ENCODE measurements at places on chromosomes 1 and 21.

GRCh38 chr1:171949316-171949715, 108.0 kb downstream of the DNM3 start:
- no peak for DNase-seq

GRCh38 chr1:97451944-97452343, 468.9 kb downstream of the DPYD start:
- DNase-seq, result no peak

DNA sequence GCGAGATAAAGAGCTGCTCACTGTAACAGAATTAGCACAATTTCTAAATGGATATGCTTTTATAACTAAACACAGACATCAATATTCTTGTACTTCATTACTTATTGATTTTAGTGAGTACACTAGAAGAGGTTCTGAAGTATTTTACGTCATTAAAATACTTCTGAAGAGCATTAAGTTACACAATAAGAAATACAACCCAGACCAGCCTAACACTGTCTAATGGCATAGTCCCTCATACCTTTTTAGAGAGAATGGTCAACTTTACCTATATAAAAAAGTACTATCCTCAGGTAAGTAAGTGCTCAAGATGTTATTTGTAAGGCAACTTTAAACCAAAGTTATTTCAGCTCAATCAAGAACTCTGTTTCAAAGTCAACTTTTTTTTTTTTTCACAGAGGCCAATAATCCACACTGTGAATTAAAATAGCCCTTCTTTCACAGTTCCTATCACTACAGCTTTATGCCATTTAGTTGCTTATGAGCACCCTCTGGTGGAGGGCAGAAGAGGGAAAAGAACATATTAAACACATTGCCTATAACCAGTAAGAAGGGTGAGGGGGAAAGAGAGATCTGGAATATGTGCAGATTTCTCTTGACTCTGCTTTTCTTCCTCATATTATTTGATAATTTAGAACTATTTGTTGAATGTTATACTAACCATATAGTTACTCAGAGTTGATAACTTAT, 182.1 kb upstream of the DMRTA2 start:
- DNase-seq, result peak; percentile 58

DNA sequence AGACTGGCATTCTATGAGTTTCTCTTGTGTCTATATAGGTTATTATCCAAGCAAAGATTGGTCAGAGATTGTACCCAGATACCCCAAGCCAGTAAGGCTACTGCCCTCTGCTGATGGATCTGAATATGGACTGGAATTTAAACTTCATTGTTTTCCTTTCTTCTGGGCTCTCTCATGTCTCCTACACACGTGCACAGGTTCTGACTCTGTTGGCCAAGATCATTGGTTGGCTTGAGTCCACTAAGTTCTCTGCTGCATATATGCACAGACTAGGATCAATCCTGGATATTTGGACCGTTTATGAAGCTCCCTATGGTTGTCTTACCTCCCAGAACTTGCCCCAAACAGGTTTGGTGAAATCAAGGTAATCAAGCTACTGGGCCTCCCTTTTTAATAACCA, 69.7 kb downstream of the CC2D1B start:
- DNase-seq, result peak; percentile 45

- peak; percentile 98 for DNase-seq
Measured at GRCh38 chr1:59393211-59394180, 96.6 kb downstream of the FGGY start.

- no peak for DNase-seq
Measured at GRCh38 chr1:6272868-6273267, 12.0 kb upstream of the GPR153 start.

DNA sequence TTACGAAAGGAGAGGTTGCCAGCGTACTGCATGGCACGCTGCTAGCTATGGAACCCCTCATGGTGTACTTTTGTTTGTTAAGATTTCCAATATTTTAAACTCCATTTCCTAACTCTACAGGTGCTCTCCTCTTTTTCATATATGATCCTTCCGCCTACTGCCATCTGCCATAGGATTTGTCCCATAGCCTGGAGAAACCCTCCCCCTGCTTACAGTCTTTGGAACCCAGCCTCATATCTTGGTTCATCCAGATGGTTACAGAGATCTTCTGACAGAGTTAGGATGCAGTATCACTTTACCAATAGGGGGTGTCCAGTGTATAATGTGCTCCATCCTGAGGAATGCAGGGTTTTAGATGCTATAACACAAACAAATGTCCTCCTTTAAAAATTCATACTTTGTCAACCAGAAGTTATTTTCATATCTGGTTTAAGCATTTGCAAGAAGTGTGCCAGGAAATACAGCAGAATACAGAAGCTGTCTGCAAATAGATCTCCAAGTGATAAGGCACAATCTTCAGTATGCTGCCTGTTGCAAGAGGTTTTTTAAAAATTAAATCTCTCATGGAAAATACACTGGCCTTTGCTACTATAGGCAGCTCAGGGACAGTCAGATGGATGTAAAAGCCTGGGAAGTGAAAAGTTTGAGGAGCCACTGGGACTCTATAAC, 377.8 kb downstream of the KCNH1 start:
- DNase-seq, result no peak

DNA sequence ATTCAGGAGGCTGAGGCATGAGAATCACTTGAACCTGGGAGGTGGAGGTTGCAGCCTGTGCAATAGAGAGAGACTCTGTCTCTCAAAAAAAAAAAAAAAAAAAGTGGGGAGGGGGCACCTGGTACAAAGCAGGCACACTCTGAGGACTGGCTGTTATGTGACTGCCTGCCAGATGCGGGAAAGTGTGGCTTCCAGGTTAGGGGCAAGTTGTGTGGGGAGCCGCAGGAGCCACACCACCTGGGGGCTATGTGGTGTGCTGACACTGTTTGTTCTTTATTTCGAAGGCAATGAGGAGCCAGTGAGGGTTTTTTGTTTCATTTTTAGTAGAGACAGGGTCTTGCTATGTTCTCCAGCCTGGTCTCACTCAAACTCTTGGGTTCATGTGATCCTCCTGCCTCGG, 5.7 kb downstream of the THEMIS2 start:
- DNase-seq, result no peak

GRCh38 chr21:44881198-44881872, 7.8 kb upstream of the PTTG1IP start:
- no peak for DNase-seq

DNA sequence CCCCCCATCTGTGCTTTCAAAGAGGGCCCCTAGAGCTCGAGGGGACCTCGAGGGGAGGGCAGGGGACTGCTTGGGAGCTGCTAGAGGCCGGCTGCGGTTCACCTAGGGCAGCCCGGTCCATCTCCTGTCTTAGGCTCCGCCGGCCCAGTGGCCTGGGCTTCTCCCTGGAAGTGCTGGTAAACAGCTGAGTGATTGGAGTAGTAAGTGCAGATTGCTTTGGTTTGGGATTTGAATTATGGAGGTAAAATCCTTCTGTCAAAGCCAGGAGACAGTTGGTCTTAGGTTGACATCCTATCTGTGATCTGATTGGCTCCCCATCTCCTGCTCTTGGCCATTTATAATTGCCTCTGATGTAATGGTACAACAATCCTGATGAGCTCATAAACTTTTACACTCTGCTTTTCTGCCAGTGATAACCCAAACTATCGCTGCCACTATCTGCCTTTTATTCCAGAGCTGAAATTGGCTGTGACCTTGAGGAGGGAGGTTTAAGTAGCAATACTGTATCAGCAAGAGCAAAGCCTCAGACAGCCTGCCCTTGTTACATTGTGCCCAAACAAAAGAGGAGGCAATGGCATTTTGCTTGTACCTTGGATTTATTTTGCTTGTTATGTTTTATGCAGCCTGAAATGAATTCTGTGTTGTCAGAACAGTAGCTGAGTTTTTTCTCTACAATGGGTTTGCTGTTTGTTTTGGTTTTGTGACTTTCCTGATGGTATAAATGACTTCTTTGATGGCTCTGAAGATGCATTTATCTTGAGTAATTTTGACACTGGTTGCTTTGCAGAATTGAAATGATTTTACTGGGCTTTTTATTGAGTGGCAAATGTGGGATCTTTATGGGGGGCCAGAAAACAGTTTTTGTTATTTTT, 2.4 kb downstream of the ARID1A start:
- peak; percentile 85 for DNase-seq

DNA sequence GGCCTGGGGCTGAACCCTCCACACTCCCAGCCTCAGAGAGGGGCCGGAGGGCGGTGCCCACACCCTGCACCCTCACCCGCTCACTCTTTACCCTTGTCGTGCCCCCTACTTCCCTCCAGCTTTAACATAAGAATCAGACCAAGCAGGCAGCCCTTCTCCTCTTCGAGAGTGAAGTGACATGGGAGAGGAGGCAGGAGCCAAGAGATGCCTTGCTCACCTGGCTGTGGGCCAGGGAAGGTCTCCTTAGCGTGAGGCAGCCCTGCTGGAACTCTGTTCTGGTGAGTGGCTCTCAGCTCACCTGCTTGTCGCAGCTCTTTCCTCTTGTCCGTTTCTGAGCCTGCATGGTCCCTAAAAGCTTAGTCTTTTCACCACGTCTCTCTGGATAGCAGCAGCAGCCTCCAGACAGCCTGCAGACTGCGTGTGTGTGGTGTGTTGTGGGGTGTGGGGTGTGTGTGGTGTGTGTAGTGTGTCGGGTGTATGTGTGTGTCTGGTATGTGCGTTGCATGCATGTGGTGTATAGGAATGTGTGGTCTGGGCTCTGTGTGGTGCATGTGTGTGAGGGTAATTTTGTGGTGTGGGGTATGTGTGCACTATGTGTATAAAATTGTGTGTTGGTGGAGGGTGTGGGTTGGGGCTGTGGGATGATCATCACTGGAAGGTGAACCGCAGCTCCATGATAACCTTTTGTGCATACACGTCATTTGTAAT, 86.7 kb downstream of the CCDC185 start:
- DNase-seq, result peak; percentile 46

- no peak for DNase-seq
Measured at GRCh38 chr21:37639756-37640155, 273.2 kb downstream of the DYRK1A start.

GRCh38 chr1:165858364-165858823, 31.0 kb downstream of the UCK2 start:
- no peak for DNase-seq

GRCh38 chr1:199396456-199396855, 631.1 kb upstream of the NR5A2 start:
- DNase-seq, result no peak

DNA sequence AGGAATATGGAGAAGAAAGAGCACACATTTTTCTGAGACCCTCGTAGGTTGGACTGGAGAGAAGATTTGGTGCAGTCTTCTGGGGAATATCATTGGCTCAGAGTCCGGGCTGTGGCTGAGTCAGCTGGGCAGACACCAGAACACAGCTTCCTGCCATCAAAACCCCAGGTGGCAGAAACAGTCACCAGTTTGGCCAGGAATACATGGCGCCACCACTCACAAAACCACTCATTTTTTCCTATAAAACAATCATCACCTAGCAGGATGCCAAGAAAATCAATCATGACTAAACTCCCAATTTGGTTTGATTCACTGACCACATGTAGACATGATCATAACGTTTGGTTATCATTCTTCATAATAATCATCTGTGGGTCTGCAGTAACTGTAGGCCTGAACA, 178.1 kb upstream of the PBX1 start:
- no peak for DNase-seq

- DNase-seq, result no peak
Measured at GRCh38 chr1:182845894-182846293, 6.7 kb downstream of the DHX9 start.

- no peak for DNase-seq
Measured at GRCh38 chr1:96722958-96723357, 1.4 kb downstream of the PTBP2 start.

DNA sequence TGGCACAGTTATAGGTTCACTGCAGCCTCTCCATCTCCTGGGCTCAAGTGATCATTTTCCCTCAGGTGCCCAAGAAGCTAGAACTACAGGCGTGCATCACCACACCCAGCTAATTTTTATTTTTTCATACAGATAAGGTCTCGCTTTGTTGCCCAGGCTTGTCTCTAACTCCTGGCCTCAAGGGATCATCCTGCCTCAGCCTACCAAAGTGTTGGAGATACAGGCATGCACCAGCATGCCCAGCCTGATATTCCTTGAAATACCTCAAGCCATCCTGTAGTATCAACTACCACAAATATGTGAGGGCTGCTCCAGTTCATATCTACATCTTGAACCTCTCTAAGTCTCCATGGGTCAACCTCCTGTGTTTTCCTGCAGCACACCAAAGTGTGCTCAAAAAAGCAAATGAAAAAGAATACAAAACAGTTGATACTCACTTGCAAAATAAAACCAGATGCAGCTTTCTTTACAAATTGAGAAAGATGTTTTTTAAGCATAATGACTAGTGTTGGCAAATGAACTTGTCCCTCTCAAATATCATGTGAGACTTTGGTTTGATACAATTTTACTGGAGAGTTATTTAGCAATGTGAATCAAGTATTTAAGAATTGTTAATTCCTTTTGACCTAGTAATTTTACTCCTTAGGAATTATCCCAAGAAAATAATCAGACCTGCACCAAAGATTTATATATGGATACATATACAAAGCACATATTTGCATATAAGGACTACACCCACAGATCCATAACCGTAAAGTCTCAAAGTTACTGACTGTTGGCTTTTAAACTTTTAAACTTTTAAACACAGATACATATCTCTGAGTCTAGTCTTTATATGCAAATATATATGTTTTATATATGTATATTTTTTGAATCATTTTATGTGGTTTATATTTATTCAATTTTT, 197.7 kb downstream of the NRIP1 start:
- no peak for DNase-seq

DNA sequence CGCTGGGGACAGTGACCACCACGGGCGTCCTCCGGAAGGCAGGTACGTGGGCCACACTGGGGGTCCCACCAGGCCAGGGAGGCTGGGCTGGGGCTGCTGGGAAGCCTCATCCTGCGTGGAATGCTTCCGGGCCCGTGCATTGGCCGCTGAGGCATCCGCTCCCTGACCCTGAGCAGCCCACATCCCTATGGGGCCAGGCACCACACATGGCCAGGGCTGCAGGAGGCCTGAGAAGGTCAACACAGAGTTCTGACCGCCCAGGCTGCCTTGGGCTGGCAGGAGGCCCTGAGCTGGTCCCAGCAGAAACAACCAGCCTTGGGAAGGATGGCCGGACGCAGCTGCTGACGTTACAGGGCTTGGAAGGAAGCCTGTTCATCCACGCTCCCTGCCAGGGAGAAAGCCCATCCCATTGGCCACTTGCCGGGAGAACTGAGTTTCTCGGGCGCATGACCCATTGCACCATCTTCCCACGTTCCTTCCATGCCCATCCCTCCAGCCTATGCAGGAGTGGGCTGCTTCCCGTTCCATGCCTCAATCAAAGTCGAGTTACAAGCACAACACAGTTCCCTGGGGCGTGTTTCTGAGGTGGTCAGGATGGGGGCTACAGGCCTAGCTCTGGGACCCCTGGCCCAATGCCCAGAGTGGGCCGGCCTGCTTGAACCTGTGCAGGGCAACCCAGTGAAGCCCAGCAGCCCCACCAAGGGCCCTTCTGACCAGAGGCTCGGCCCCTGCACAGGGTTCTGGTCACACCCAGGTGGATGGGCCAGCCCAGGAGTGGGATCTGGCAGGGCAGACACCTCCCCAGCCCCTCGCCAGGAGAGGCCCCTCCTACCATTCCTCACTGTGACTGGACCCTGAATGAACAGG, 31.7 kb downstream of the TRIM11 start:
- DNase-seq, result no peak

All from NCI-H2029 (cell line).